ENCODE measurements at places on chromosomes 2 and 18. TPM values are rescaled to one million over a fixed set of nuclear protein-coding genes. Genes with fewer than 3 reads are reported as not detected.

COLEC11 gene
- total RNA-seq, result not detected

GRCh38 chr18:75836516-75836915 is 409.0 kb upstream of the SMIM21 start:
- H3K4me1 ChIP-seq, result no peaks in the 10 kb centered on the region
- H3K36me3 ChIP-seq, result no peaks in the 10 kb centered on the region
- no peaks in the 10 kb centered on the region for H3K27me3 ChIP-seq
- H3K4me3 ChIP-seq, result no peak overlapping the region
- no peak overlapping the region for H3K27ac ChIP-seq

NEU2 gene
- total RNA-seq, result not detected

BOLL gene
- not detected for total RNA-seq

DNA sequence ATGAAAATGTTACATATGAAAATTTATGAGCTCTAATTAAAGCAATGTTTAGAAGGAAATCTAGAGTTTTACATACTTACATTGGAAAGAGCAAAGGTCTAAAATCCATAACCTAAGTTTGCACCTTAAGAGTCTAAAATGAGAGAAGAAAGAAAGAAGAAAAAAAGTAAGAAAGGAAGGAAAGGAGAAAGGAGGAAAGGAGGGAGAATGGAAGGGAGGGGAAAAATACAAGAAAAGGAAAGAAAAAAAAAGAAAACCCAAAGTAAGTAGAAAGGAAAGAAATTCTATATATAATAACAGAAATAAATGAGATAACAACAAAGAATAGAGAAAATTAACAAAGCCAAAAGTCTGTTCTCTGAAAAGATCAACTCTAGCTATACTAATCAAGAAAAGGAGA is 122.6 kb downstream of the BCL2L11 start:
- DNase-seq, result no peak
- no peaks in the 10 kb centered on the region for H3K36me3 ChIP-seq
- H3K27me3 ChIP-seq, result no peaks in the 10 kb centered on the region
- no peak overlapping the region for H3K27ac ChIP-seq

BOK gene
- not detected for total RNA-seq

GRCh38 chr2:139916822-139917221 is 1136.6 kb upstream of the NXPH2 start:
- H3K4me3 ChIP-seq, result no peak overlapping the region
- H3K27me3 ChIP-seq, result no peaks in the 10 kb centered on the region
- DNase-seq, result no peak
- H3K27ac ChIP-seq, result no peak overlapping the region
- H3K36me3 ChIP-seq, result no peaks in the 10 kb centered on the region

GRCh38 chr2:48162742-48163141 is 256.4 kb upstream of the FBXO11 start:
- no peak for DNase-seq
- no peaks in the 10 kb centered on the region for H3K4me1 ChIP-seq
- no peak overlapping the region for H3K4me3 ChIP-seq
- H3K27me3 ChIP-seq, result no peaks in the 10 kb centered on the region

DNA sequence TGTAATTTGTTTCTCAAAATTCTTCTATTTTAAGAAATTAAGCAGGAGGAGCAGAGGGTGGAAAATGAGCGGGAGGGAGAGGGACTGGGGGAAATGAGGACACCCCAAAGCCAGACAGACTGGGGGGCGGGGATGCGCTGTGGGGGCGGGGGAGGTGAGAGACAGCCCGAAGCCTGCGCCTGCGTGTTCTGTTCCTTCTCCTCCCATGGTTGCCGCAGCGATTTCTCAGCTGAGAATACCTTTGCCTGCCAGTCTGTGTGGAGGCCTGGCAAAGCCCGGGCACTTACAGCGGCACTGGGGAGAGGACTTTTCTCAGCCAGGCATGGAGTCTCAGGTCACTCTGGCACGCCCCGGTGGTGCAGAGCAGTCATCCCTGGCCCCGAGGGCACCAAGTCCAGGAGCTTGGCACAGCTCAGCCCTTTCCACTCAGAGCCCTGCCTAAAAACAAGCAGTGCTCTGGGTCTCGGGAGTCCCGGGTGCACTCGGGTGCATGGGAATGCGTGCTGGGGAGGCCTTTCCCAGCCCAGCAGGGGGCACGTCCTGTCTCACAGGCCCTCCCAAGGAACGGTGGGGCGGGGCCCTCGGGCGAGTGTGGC is 289.3 kb upstream of the HS6ST1 start:
- no peak overlapping the region for H3K4me3 ChIP-seq
- DNase-seq, result no peak
- H3K27me3 ChIP-seq, result no peaks in the 10 kb centered on the region
- no peaks in the 10 kb centered on the region for H3K36me3 ChIP-seq

LOXL3 gene
- 0.32 TPM for total RNA-seq

GRCh38 chr2:205845446-205845845 is 163.1 kb downstream of the NRP2 start:
- no peak for DNase-seq
- no peaks in the 10 kb centered on the region for H3K27me3 ChIP-seq
- no peaks in the 10 kb centered on the region for H3K4me1 ChIP-seq
- no peak overlapping the region for H3K27ac ChIP-seq

GRCh38 chr2:155518094-155518493 is 814.4 kb downstream of the NR4A2 start:
- DNase-seq, result no peak
- no peaks in the 10 kb centered on the region for H3K27me3 ChIP-seq
- H3K4me1 ChIP-seq, result no peaks in the 10 kb centered on the region
- H3K27ac ChIP-seq, result no peak overlapping the region

- H3K36me3 ChIP-seq, result no peaks in the 10 kb centered on the region
- H3K4me1 ChIP-seq, result no peaks in the 10 kb centered on the region
- H3K27me3 ChIP-seq, result no peaks in the 10 kb centered on the region
- no peak overlapping the region for H3K27ac ChIP-seq
- H3K4me3 ChIP-seq, result no peak overlapping the region
These were observed 12.0 kb upstream of the TUBB6 start for GRCh38 chr18:12296087-12296403.
